Liver (tissue), 10 donors: ENCODE measurements at places on chromosomes 5 and 9. TPM values are rescaled to one million over a fixed set of nuclear protein-coding genes. Genes with fewer than 3 reads are reported as not detected.

GRCh38 chr9:19232823-19233194 lies 2.3 kb downstream of the DENND4C start:
- H3K36me3 ChIP-seq, result no peaks in the 10 kb centered on the region
- no peak for DNase-seq
- H3K27ac ChIP-seq, result no peak overlapping the region
- peaks cover 15% of the 10 kb centered on the region for H3K4me1 ChIP-seq
- H3K27me3 ChIP-seq, result no peaks in the 10 kb centered on the region

DNA sequence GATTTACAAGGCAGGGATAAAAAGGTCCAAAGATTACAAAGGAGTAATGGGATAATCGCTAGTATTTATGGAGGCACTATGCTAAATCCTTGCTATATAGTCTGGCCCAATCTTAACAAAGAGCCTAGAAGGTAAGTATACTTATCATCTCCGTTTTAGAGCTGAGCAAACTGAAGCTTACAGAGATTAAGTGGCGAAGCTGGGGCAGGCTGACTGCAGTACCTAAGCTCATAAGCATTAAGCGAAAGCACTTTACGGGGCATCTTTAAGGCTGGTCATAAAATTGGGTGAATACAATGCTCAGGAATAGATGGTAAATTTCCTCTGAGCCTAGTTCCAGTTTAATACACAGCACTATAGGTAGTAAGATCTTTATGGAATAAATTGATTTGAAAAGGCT lies 30.0 kb upstream of the ZNF366 start:
- H3K4me3 ChIP-seq, result no peak overlapping the region
- H3K27ac ChIP-seq, result no peak overlapping the region
- H3K36me3 ChIP-seq, result no peaks in the 10 kb centered on the region
- H3K27me3 ChIP-seq, result no peaks in the 10 kb centered on the region
- H3K4me1 ChIP-seq, result no peaks in the 10 kb centered on the region

- H3K27me3 ChIP-seq, result no peaks in the 10 kb centered on the region
- no peak for DNase-seq
- H3K4me3 ChIP-seq, result no peak overlapping the region
- H3K36me3 ChIP-seq, result no peaks in the 10 kb centered on the region
Measured at GRCh38 chr5:169554251-169554650, 29.3 kb upstream of the SPDL1 start.

- H3K4me1 ChIP-seq, result no peaks in the 10 kb centered on the region
- DNase-seq, result no peak
- no peaks in the 10 kb centered on the region for H3K27me3 ChIP-seq
Measured at GRCh38 chr5:142600611-142601358, 85.1 kb downstream of the FGF1 start.

DNA sequence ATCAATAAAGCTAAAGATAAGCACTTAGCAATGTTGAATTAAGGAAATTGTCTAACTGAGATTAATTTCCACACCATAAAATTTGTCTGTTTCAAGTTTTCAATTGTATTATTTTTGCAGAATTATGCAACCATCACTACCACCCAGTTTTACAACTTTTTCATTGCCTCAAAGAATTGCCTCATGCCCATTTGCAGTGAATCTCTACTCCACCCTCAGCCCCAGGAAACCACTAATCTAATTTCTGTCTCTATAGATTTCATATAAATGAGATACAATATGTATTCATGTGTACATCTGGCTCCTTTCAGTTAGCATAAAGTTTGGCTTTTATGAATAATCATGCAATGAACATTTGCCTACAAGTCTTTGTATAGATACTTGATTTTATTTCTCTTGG lies 72.9 kb downstream of the PTCD2 start:
- H3K4me3 ChIP-seq, result no peak overlapping the region
- no peak for DNase-seq
- no peak overlapping the region for H3K27ac ChIP-seq
- H3K4me1 ChIP-seq, result no peaks in the 10 kb centered on the region

- DNase-seq, result no peak
- no peaks in the 10 kb centered on the region for H3K36me3 ChIP-seq
- H3K27me3 ChIP-seq, result no peaks in the 10 kb centered on the region
- H3K4me1 ChIP-seq, result no peaks in the 10 kb centered on the region
Measured at GRCh38 chr5:68950930-68951329, 142.9 kb upstream of the SLC30A5 start.

DNA sequence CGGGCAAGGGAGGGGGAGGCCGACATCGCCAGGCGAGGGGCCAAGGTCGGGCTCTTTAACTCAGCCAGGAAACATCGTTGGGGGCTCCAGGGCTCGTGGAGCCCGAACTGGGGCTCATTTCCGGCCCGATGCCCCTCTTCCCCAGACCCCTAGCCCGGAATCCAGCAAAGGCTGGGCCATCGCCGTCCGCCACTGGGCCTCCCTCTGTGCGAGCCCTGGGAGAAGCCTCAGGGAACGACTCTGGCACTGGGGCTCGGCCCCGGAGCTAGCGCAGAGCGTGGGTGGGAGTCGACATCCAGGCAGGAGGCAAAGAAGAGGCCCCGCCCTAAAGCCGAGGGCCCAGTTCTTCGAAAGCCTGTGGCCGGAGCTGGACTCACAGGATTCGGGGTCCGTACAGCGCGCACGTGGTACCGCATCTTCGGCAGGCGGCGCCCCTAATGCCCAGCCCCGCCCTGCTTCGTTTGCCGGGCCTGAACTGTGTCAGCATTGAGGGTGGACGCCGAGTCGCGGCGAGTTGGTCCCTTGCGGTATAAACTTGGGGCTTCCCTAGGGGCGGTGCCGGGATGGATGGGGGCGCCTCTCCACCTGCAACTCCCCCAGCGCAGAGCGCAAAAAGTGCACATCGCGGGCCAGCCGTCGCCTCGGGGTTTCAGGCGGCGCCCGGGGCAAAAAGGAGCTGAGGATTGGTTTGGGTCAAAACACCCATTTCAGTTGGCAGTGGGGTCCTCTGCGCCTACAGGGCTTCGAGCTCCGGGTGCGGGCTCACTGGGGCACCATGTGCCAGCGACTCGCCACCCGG lies 3.6 kb upstream of the PAX5 start:
- peaks cover 14% of the 10 kb centered on the region for H3K4me1 ChIP-seq
- no peaks in the 10 kb centered on the region for H3K36me3 ChIP-seq
- H3K27ac ChIP-seq, result no peak overlapping the region
- no peak for DNase-seq
- H3K27me3 ChIP-seq, result peaks cover 8% of the 10 kb centered on the region

GRCh38 chr9:115952430-115953292 lies 200.9 kb upstream of the PAPPA start:
- no peak overlapping the region for H3K27ac ChIP-seq
- no peaks in the 10 kb centered on the region for H3K27me3 ChIP-seq
- no peaks in the 10 kb centered on the region for H3K36me3 ChIP-seq
- no peak for DNase-seq
- H3K4me3 ChIP-seq, result no peak overlapping the region

DNA sequence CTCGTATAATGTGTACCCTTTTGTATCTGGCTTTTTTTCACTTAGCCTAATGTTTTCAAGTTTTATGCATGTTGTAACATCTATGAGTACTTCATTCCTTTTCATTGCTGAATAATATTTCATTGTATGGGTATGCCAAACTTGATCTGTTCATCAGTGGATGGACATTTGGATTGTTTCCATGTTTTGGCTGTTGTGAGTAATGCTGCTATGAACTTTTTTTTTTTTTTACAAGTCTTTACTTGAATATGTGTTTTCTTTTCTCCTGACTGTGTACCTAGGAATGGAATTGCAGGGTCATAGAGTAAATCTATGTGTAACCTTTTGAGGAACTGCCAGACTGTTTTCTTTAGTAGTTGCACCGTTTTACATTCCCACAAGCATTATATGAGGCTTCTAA lies 52.4 kb downstream of the MTREX start:
- peaks cover 23% of the 10 kb centered on the region for H3K36me3 ChIP-seq
- H3K4me1 ChIP-seq, result no peaks in the 10 kb centered on the region

The NUTM2F gene
- 0.01 TPM for polyA plus RNA-seq
